ENCODE measurements at places on chromosomes 12 and 14. TPM values are rescaled to one million over a fixed set of nuclear protein-coding genes. Genes with fewer than 3 reads are reported as not detected.

FAM181A gene
- total RNA-seq, result 2.4 TPM

CLEC1B gene
- not detected for total RNA-seq

SMCO3 gene
- total RNA-seq, result 0.41 TPM

HSPB8 gene
- 0.41 TPM for total RNA-seq

LRTM2 gene
- 1.6 TPM for total RNA-seq

CISTR gene
- not detected for total RNA-seq

ANAPC5 gene
- total RNA-seq, result 142 TPM

DNA sequence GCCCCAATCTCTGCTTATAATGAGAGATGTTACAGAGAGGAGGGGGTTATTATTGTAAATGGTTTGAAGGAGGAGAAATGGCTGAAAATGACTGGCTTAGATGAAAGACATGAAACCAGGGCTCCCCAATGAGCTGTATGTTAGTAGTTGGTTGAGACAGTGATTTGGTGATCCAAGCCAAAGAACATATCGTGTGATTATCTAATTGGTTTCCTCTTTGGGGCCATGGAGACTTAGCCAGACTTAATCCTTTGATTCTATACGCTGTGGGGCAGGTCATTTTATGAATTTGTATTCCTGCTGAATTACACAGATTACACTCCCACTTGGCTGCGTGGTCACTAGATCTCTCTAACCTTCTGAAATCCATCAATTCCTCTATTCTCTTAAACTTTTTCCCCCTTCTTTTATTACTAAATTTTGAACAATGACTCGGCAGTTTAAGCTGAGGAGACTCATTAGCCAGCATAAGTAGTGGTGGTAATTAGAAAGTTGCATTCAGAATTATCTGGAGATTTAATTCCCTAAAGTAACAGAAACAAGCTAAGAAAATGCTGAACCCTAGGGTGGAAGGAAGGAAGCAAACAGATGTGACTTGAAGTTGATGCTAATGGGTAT, 5.3 kb downstream of the TTC8 start:
- no peak for DNase-seq

DNA sequence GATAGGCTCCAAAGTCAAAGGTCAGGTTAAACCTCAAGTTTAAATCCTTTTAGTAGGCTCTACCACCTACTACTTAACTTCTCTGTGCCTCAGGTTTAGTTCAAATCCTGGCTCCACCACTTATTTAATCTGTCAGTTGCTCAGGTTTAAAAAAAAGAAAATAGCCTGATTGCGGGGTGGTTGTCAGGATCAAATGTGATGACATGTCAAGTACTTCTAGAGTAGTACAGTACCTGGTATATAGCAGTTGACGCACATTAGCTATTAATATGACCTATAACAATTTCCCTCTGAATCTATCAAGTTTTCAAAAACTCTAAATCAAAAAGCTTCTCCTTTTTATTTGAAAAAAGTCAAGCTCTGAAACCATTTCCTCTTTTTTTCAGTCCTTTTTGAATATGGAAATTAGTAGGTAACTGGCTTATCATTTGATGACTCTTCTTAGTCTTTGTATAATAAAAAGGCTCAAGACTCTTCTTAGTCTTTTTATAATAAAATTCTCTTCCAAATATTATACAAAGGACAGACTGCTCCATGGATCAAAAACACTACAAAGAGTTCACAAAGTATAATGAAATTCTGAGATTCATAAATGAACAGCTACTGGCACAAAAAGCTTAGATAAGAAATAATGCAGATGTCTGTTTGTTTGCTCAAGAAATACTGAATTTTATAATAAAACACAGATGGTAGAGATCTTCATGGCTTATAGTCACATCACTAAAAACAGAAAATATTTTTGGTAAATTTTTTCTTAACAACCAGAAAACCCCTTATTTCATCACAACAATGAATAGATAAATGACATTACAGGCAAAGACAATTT, 5.0 kb downstream of the OSBPL8 start:
- DNase-seq, result no peak

DNA sequence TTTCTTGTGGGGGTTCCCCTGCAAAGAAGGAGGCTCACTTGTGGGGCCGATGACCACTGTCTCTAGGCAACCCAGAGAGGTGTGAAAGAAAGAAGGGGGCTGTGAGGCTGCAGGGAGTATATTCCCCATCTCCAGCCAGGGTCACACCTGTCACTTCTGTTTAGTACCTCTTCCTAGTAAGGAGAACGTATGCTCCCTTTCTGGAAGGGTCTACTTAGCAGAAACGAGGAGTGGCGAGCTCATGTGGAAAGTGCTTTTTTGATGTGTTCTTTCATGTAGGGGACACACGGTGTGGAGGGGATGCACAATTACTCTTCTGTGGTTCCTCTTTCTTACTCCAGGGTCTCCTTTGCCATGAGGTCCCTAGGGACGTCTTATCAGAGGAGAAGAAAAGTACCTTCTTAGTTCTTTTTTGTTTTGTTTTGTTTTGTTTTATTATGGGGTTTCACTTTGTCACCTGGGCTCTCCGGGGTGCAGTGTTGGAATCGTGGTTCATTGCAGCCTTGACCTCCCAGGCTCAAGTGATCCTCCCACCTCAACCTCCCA, 58.3 kb downstream of the PRKCH start:
- no peak for DNase-seq

DNA sequence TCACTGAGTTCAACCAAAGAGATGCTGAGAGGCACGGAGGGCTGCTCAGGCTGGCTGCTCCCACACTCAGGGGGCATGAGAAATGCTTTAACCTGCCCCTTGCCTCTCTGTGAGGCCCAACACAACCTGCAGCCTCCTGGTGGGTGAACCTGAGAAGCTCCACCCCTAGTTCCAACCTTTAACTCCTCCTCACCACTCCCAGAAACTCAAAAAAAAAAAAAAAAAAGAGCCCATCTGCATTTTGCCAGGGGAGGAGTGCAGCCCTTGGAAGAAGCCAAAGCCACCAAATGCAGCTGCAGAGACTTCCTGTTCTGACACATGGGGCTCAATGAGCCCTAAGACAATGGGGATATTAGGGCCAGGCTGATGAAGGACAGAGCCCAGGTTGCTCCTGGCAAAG, 8.9 kb downstream of the KRT4 start:
- no peak for DNase-seq

- DNase-seq, result no peak
These were observed 10.0 kb upstream of the NRIP2 start for GRCh38 chr12:2844786-2845185.

DNA sequence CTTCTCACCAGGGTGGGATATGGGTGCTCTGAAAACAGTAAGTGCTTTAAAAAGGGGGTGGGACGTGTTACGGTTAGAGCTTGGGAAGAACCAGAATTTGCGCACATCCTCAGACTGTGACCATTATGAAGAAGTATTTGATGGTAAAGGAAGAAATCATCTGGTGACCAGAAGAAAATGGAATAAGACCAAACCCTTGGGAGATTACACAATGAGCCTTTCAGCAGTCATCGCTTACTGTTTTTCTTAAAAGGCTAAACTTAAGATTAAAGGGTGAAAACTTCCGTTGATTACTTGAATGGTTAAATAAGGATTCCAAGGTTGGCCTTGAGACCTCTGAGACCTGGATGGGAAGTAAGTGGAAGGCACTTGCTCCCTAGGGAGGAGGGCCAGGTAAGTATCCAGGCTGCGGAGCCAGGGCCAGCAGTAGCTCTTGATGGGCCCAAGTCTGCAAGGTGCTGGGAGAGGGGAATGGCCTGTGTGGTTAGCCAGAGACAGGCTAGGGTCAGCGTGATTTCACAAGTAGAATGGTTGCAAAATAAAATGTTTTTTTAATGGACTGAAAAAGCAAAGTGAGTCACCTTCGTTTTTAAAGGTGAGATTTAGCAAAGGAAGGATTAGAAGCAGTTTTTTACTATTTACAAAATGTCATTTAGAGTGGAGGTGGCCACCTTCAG, 13.0 kb upstream of the ISM2 start:
- DNase-seq, result no peak

DNA sequence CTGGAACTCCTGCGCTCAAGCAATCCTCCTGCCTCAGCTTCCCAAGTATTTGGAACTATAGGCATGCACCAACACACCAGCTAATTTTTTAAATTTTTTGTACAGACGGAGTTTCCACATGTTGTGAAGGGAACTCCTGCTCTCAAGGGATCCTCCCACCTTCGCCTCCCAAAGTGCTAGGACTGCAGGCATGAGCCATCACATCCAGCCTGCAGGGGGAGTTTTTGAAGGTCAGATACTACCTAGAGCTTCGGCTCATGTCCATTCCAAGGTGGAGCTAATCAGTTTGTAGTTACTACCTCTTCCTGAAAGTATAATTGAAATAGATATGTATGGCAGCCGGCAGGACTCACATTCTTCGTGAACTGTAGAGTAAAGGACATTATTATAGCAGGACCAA, 3.7 kb upstream of the TAS2R19 start:
- DNase-seq, result no peak

GRCh38 chr14:30464481-30464880, 94.5 kb upstream of the G2E3 start:
- DNase-seq, result no peak

GRCh38 chr14:91223028-91223783, 21.3 kb downstream of the GPR68 start:
- no peak for DNase-seq

DNA sequence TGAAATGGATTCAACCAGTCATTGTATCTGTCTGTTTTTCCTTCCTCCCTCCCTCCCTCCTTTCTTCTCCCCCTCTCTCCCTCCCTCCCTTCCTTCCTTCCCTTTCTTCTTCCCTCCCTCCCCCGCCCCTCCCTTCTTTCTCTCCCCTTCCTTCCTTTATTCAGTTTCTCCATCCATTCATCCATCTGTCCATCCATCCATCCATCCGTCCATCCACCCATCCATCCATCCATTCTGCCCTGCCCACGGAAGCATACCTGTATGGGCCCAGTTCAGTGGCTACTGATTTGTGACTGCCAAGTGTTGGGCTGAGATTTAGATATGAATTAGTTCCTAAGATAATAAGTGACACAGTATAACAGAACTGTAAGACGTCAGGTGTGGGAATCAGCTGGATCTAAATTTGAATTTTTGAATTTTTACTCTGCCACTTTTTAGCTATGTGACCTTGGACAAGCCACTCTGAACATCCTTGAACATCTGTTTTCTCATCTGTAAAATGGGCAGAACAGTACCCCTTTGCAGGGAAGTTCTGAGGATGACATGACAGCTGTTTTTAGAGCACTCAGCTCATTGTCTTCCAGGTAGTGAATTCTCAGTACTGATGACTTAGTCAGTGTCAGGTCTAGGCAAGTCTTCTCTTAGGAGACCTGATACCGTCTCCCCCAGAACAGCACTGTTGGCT, 42.9 kb downstream of the CFAP251 start:
- DNase-seq, result no peak

DNA sequence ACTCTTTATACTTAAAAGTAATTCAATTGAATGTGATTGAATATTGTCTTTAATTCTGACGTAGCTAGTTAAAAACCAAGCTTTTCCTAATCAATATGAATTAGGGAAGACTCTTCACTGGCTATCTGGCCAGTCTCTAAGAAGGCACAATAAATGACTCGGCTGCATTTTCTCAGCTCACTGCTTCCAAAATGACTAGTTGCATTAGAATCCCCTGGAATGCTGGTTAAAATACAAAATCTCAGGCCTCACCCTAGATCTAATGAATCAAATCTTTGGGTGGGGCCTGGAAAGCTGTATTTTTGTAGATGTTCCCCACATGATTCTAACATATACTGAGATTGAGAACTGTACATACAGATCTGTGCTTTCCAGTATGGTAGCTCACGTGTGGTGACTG, 242.1 kb downstream of the CHST11 start:
- no peak for DNase-seq

DNA sequence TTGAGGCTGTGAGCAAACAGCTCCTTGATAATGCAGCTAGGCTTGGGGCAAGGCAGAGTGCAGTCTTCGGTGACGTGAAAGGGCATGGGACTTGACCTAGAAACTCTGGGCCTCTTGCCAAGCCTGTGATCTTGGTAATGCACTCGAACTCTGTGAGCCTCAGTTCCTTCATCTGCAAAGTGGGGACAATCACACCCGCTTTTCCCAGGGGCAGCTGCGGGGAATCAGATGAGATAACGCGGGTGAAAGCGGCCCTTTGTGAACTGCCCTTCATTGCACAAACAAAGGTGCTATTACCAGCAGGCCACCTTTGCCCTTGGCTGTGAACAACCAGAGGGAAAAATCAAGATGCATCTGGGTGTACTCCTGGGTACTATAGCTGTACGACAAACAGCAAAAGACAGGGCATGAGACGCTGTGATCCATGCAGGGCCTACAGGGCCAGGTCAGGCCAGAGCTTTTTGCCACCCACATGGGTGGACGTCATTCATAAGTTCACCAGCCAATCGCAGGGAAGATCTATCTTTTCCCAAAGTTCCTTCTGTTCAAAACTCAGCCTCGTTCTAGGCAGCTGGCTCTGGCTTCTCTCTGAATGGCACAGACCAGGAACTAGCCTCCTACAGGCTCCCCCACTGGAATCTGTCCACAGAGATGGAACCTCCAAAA, 3.2 kb downstream of the MSI1 start:
- no peak for DNase-seq

- no peak for DNase-seq
These were observed 129.1 kb upstream of the TMCC3 start for GRCh38 chr12:94779485-94779884.

DNA sequence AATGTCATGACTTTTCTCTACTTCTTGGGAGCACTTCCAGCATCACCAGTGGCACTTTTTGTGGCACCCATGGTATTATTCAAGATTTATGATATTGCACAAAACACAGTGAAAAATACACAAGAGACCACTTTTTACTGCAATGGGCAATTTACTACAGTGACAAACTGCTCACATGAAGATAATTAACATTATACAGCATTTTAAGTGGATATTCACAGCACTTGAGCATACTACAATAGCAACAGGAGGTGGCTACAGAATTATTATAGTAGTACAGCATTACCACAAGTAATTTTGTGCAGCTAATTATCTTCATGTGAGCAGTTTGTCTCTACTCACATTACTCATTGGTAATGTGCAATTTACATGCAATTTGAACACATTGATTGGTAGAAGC, 18.3 kb downstream of the IL26 start:
- no peak for DNase-seq

- DNase-seq, result no peak
These were observed 31.7 kb downstream of the VCPKMT start for GRCh38 chr14:50084666-50085065.

DNA sequence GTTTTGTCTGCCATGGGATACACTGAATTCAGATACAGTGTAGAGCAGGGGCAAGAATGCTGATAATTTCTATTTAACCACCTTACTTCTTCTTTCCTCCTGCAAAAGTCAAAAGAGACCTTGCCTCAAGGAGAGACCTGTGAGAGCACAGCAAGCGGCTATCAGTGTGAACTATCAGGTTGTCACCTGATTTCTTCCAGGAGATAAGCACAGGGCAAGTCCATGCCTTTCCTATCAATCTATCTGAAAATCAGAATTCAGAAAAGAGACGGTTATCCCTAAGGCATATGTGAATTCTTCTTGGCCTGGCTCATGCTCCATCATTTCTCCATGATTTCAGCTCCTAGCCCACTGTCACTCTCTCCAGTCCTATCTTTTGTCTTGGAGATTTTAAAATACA, 128.9 kb upstream of the CCND2 start:
- no peak for DNase-seq

All from frontal cortex (tissue), 4 donors.